ENCODE measurements at places on chromosomes 1 and 21.

DNA sequence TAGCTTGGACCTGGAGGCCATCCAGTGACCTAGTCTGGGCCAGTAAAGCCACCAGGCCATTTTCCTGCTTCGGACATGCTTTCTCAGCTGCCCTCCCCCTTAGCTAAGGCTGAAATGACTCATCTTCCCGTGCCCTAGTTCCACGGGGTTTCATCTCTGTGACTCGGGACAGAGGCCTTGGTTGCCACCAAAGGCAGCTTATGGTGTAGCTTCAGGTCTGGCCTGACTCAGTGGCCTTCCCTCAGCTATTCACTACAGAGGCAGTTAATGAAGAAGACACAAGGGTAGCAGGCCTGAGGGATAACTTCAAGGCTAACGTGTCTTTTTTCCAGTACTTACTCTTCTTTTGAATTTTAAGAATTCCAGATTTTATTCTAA is 82.4 kb downstream of the PBX1 start:
- no peak for DNase-seq

- no peak for DNase-seq
These were observed 6.4 kb downstream of the ASAP3 start for GRCh38 chr1:23477359-23478144.

GRCh38 chr1:192167011-192167410 is 8.7 kb downstream of the RGS18 start:
- no peak for DNase-seq

- no peak for DNase-seq
These were observed 161.8 kb downstream of the TPR start for GRCh38 chr1:186213225-186213607.

DNA sequence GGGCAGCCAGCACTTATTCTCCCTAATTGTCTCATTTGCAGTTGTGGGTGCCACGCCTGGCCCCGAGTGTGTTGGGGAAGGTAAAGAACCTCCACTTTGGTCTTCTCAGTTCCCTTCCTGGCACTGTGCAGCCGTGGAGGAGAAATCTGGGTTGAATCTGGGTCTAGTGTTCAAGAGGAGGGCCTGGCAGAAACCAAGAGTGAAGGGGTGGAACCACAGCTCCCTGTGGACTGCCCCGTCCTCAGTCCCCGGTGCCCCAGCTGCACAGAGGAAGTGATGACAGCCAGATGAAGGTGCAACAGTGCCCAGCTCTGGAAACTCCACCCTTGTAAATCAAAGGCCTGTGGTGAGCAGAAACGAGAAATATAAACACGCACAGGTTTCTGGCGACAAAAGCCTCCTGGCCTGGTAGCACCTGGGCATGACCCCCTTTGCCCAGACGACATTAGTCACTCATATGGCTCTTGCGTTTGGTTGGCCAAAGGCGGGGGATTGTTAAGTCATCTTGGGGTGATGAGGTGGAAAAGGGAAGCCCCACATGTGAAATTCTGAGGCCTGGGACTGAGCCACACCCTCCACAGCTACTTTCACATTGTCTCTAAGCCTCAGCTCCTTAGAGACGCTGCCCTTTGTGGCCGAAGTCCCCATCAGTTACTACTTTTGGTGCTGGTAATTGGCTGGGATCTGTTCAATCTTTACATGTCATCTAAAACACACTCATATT is 4.2 kb upstream of the ECE1 start:
- no peak for DNase-seq

DNA sequence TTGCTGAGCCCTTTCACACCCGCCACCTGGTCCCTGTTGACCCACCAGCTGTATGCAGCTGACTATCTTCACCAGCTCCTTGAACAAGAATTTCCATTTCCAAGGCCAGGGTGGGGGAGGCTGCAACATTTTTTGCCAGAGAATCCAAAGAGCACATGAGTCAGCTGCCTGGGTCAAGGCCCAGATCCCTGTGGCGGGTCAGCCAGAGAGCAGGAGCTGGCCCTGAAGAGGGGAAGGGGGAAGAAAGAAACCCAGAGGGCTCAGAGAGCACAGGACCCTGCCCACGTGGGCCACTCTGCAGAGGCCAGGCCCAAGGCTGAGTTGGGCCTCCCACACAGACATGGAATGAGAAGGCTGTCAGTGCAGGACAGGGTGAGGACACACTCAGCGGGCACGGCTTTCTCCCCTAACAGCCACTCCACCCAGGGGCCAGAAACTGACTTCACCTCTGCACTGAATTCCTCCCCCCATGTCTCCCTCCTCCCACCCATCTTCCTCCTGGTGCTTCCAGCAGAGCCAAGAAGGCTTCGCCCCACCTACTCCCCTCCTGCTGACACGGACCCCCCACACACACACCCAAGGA is 28.9 kb downstream of the S100A6 start:
- DNase-seq = no peak

DNA sequence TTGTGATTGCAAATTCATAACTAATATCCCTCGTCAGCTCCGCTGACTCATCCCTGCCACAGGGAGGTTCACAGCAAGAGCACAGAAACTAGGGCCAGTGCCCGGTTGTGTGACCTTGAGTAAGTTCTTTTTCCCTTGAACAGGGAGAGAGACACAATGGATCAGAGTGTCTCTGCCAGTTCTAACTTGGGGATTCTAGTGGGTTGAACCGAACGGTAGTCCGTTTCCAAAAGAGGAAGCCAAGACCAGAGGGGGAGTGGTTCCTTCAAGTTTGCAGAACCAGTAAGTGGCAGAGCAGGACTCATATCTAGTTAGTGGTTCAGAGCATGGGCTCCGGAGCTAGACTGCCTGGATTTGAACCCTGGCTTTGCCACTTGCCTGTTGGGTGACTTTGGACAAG is 4.9 kb upstream of the SHISA4 start:
- no peak for DNase-seq

GRCh38 chr1:86207323-86207722 is 50.8 kb upstream of the COL24A1 start:
- no peak for DNase-seq

GRCh38 chr1:220566869-220567268 is 38.9 kb downstream of the MARK1 start:
- DNase-seq = no peak

DNA sequence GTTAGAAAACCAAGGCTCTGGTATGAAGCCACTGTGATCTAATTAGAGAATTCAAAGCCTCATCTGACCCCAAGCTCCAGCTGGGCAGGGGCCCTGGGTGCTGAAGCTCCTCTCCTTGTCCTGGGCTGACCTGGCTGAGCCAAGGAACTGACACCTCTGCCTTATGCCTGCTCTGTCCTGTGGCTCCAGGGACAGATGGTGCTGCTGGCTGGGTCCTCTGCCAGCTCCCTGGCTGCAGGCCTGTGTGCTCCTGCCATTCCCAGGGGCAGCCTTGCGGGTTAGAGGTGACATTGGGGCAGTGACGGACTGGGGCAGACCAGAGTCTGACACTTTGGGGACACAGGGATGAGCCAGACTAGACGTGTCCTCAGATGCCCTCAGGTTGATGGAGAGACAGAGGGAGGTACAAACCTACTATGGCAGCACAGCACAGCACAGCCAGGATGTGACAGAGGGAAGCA is 11.8 kb downstream of the ACOT11 start:
- DNase-seq = no peak

DNA sequence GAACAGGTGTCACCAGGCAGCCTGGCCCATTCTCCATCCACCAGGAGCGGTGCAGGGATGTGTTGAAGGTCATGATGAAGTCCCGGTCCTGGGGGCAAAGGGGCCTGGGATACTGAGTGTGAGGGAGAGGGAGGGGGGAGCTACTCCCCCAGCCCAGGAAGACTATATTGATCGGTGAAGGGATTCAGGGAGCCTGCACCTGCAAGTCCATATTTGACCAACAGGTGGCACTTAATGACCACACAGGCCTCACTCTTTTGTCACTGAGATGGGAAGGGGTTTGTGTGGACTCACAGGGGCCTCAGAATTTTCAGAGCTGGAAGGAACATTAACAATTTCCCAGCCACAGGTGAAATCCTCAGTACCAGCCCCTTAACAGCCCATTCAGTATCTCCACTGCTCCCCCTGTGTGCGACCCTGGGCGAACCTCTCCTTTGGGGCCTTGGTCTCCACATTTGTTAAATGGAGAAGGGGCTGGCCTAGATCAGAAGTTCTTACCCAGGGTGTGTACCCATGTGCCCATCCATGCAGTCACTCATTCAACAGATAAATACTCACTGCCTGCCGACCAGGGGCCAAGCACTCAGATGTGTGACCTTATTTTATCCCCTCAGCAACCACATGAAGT is 55.6 kb downstream of the NKAIN1 start:
- no peak for DNase-seq

GRCh38 chr1:34975338-34975737 is 9.8 kb downstream of the TMEM35B start:
- DNase-seq = no peak

- no peak for DNase-seq
These were observed 158.2 kb downstream of the TRIM33 start for GRCh38 chr1:114352797-114353196.

DNA sequence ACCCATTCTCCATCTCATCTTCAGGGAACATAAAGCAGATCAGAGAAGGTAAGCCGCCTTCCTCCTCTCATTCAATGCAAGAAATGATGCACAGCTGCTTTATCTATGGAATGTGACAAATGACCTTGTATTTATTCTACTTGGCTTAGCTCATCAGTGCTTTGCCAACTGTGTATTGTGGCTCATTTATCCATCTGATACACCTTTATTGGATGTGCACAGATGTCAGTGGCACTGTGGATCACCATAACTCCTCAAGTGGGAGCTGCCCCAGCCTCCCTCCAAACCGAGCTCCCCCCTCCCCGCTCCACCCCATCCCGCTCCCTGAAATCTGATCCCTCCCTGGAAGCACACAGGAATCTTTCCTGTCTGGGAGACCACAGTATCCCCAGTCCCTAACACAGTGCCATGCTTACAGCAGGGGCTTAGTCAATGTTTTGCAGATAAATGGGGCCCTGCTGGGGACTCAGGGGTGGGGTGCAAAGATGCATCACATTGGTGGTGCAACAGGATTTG is 156.0 kb upstream of the RAB4A start:
- DNase-seq = no peak

DNA sequence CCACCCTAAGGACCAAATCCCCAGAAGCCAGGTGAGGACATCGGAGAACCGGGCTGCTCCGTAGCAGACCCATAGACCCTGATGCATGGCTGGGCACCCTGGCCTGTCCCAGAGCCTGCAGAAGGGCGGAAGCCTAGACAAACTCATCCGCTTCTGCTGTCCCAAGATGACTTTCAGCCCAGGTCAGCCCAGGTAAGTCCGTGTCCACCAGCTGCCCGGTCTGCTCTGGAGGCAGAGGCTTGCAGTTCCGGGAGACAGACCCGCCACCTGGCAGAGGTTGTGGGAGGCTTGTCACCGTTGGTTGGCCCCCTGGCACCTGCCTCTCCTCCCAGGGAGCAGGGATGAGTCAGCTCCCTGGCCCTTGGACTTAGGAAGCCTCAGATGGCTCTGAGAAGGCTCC is 22.8 kb upstream of the POFUT2 start:
- DNase-seq = no peak

DNA sequence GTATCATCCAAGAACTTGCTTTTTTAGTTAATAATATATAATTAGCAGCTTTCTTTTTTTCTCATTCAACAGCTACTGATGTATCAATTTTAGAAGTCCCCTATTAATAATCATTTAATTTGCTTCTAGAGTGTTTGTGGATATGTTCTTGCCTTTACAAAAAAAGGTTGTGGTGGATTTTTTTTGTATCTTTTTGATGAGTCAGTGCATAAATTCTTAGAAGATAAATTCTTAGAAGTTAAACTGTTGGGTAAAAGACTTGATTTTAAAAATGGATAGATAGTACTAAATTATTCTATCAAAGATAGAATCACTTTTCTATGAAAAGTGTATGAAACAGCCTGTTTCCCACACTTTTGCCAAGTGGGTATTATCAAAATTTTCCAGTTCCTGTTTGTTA is 11.9 kb downstream of the FGGY start:
- no peak for DNase-seq

- no peak for DNase-seq
These were observed 273.7 kb downstream of the NTNG1 start for GRCh38 chr1:107414550-107414949.

- peak; percentile 79 for DNase-seq
These were observed 958 bp downstream of the LYPLAL1 start for GRCh38 chr1:219174460-219175211.

- DNase-seq = no peak
These were observed 17.3 kb downstream of the CA6 start for GRCh38 chr1:8962812-8963530.

GRCh38 chr1:3192825-3193224 is 123.8 kb downstream of the PRDM16 start:
- DNase-seq = no peak

DNA sequence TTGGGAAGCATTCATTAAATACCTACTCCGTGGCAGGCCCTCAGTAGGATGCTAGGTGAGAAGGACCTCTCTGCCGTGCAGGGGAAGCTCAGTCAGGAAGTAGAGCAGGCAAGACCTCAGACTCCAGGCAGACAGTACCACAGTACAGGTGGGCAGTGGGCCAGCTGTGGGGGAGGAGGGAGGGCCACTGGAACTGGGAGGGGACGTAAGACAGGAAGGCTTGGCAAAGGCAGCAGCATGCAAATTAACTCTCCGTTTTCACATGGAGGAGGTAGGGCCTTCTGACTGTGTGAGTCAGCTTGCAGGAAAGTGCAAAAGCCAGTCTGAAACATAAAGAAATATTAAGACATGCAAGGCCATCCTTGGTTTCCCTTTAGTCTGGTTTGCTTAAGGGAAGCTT is 157.7 kb downstream of the TRIM33 start:
- DNase-seq = no peak

- no peak for DNase-seq
These were observed 140.5 kb downstream of the IFI44 start for GRCh38 chr1:78790174-78790573.

- DNase-seq = no peak
These were observed 206.6 kb downstream of the APP start for GRCh38 chr21:25964015-25964414.

- no peak for DNase-seq
These were observed 12.5 kb upstream of the ZC3H12A start for GRCh38 chr1:37461698-37462436.

GRCh38 chr1:83559129-83559840 is 439.6 kb downstream of the TTLL7 start:
- no peak for DNase-seq

DNA sequence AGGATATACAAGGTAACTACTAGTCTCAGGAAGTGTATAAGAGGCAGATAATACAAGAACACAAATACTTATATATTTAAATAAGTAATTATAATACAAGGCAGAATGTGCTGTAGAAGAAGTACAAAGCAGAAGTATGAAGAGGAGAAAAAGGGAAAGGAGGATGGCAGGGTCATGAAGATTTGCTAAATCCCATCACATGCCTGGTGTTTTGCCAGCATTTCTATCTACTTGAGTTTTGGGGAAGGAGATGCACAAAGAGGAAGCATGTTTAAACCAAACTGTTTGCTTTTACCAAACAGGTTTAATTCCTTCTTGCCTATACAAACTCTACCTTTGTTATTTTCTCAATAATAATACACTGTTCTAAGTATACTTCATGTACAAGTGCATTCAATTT is 60.9 kb upstream of the PODN start:
- DNase-seq = no peak
